ENCODE measurements at places on chromosomes 7 and 10.

DNA sequence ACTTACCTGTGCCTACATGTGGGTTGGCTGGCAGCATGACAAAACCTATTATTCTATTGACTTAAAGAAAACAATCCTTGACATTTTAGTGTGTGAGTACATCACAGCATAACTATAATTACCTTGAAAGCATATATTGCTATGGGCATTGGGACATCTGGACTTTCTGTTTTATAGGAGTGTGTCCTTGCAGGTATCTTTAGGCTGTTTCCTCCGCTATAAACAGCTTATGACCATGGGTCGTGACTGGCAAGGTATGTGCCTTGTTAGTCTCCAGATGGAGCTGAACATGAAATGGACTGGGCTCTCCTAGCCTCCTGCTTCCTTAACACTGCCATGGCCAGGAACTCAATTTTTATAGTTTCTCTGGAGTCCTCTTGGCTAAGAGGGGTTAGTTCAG lies 317.4 kb upstream of the COBL start:
- no peaks in the 10 kb centered on the region for H3K4me1 ChIP-seq
- no peak overlapping the region for H3K4me3 ChIP-seq
- no peaks in the 10 kb centered on the region for H3K36me3 ChIP-seq
- H3K27me3 ChIP-seq = no peaks in the 10 kb centered on the region
- no peak for DNase-seq

DNA sequence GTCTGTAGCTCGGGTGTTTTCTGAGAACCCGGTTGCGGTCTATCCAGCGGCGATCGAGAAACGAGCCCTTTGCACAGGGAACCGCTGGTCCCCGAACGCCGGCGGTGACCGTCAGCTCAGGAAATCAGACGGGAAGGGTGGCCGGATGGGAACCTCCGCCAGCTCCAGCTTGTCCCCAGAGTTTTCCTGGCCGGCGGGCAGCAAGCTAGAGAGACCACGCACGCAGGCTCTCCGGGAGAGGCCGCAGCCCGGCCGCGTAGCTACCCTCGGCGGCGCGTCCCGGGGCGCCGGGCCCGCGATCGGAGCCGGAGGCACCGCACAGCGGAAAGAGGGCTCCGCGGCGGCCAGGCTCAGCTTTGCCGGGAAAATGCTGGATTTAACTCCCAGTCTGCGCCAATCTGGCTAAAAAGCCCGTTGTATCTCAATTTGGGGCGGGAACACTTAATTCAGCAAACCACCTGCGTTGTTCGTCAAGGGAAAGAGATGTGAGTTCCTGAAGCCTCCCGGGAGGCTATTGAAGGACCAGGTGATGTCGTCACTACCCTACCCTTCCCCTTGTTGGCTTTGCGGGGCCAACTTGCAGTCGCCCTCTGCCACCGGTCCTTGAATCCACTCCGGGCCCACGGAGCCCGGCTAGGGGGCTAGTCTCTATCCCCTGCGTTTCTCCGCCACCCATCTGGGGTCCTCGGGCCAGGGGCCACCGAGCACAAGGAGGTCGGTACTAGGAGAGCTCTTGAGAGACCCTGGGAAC lies 859 bp upstream of the CH25H start:
- no peaks in the 10 kb centered on the region for H3K36me3 ChIP-seq
- no peak for DNase-seq
- peaks cover 12% of the 10 kb centered on the region for H3K4me1 ChIP-seq
- peak overlapping the region; percentile 32 for H3K27ac ChIP-seq
- peak overlapping the region; percentile 30 for H3K4me3 ChIP-seq

GRCh38 chr7:74299401-74299800 lies 10.2 kb downstream of the CLIP2 start:
- H3K4me3 ChIP-seq = no peak overlapping the region
- DNase-seq = no peak
- H3K27ac ChIP-seq = no peak overlapping the region
- H3K4me1 ChIP-seq = no peaks in the 10 kb centered on the region

DNA sequence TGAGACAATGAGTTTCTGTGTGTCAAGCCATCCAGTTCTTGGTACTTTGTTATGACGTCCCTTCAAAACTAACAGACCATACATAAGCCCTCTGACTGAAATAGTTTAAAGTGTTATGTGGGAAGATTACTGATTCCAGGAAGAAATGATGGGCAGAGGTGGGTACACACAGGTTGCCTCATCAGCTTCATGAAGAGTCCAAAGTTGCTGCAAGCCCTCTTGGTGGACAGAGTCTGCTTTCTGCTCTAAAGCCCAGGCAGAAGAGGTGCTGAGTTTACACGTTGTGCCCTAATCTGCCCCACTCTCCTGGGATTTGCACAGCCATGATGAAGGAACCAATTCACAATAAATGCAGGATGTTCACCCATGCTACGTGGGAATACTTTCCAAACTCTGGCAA lies 187.4 kb downstream of the PARD3 start:
- no peaks in the 10 kb centered on the region for H3K36me3 ChIP-seq
- H3K27ac ChIP-seq = peak overlapping the region; percentile 45
- no peaks in the 10 kb centered on the region for H3K27me3 ChIP-seq
- peaks cover 3% of the 10 kb centered on the region for H3K4me1 ChIP-seq
- H3K4me3 ChIP-seq = no peak overlapping the region

- H3K36me3 ChIP-seq = no peaks in the 10 kb centered on the region
- no peak for DNase-seq
- no peak overlapping the region for H3K27ac ChIP-seq
Measured at GRCh38 chr7:49821181-49821580, 47.7 kb downstream of the VWC2 start.

DNA sequence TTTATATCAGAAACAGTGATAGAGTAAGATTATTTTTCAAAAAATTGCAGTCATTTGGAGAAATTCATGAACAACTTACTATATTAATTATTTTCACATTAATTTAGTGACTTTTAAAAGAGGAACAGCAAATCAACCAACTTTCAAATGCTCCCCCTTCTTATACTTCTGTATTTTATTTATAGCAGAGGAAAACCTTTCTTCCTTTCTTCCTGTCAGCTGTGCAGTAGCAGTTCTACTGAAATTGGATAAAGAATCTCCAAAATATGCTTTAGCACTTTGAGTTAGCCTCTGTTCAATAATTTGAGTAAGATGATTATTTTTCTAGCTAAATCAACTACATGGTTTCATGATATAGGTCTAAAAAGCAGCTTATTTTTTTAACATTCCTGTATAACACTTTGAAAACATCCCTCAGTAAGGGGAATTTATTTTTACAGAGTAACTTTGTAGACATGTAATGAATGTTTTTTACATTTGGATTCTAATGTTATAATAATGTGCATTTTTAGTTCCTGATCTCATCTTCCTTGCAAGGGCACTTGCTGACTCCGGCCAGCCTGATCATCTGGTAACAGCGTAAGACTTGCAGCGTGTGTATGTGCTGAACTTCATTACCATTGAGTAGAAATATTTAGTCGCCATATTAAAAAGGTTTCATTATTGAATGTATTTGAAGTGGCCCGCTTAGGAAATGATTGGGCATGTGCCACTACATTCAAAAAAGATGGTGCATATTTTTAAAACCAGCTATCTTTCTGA lies 158.3 kb upstream of the HDAC9 start:
- no peak for DNase-seq
- no peaks in the 10 kb centered on the region for H3K36me3 ChIP-seq
- H3K4me3 ChIP-seq = no peak overlapping the region
